ENCODE measurements at places on chromosomes 16 and 17.

GRCh38 chr17:35726127-35726952, 5.1 kb upstream of the RASL10B start:
- peak; percentile 93 for DNase-seq

- peak; percentile 18 for DNase-seq
Observed at GRCh38 chr17:59001158-59001814, 105.4 kb downstream of the TRIM37 start.

- no peak for DNase-seq
Observed at GRCh38 chr17:54426296-54426886, 474.3 kb upstream of the TOM1L1 start.

DNA sequence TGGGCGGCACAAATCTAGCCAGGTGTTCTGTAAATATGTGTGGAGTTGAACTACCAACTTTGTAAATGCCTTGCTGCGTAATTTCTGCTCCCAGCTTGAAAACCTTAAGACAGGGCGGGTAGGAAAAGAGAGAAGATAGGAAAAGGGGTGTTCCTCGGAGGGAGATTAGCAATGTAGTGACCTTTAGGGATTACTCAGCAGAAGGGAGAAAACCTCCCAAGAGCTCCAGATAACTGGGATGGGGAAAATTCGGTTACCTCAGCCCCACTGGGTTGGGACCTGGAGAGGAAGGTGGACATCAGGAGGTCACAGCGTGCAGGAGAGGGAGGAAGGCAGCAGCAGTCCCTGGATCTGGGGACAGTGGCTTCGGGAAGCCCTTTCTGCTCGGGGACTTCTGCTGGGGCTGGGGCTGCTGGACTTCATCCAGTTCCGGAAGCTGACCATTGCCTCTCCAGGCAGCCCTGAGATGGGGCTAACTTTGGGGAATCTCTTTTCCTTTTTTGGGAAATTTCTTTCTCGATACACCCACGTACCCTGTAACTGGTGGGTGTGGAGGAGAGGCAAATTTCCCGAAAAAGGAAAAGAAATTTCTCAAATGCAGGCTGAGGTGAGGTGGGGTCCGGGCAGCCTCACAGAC, 39.2 kb downstream of the MPRIP start:
- DNase-seq: no peak

GRCh38 chr16:50303605-50304466, 37.5 kb downstream of the ADCY7 start:
- DNase-seq: peak; percentile 86

DNA sequence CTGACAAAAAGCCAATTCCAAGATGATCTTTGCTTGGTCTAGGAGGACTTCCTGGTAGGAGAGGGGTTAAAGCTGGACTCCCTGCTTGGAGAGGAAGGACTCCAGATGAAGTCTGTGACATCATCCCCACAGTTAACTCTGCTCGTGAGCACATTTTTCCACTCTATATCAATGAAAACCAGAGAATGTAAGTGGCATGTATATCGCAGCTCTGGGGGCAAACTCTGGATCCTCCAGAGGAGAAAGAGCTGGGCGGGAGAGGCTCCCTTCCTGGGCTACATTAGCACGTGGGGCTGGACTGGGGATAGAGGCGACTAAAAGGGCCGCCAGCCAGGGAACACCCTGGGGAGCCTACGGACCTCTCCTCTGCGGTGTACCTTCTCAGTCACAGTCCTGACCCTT, 34.1 kb downstream of the HIC1 start:
- DNase-seq: peak; percentile 76

DNA sequence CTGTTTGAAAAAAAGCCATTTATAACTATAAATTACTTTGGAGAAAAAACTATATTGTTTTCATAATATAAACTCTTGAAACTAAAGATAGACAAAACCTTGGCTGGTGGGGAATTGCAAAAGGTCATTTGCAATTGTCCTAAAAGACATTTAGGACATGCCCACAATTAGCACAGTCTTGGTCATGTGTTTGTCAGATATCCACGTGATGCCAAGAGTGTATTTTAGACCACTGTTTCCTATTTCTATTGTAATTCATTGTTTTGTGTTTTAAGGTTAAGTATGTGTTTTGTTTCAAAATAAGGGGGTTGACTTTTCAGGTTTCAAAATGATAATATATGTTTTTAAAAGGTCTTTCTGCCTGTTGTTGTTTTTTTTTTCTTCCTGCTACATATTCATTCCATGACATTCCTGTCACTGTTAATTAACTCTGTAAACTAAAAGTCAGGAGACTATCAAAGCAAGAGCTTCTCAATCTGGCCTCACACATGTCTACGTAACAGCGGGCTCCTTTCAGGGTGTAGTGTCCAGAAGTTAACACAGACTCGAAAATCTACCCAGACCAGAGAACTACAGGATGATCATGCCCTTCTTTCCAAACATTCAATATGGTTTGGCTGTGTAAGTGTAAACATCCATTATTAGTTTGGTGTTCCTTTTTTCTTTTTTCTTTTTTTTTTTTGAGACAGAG, 58.7 kb downstream of the COG7 start:
- DNase-seq: no peak

DNA sequence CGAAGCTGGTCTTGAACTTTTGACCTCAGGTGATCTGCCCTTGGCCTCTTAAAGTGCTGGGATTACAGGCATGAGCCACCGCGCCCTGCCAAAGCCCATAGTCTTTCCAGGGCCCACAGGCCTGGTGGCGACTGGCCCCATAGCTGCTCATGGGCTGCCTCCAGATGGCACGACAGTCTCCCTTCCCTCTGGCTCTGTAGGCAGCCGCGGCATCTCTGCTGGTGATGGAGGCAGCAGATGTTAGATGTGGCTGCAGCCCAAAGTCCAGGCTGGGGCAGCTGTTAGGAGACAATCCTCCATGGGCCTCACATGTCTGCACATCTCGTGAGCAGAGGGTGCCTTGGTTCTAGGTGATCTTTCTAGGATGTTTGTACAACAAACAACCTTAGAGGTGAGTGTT, 69.7 kb upstream of the DNAJA2 start:
- DNase-seq: no peak

GRCh38 chr17:71383091-71383490, 737.7 kb upstream of the SOX9 start:
- no peak for DNase-seq

- no peak for DNase-seq
Observed at GRCh38 chr16:54237-54581, 581 bp downstream of the SNRNP25 start.

DNA sequence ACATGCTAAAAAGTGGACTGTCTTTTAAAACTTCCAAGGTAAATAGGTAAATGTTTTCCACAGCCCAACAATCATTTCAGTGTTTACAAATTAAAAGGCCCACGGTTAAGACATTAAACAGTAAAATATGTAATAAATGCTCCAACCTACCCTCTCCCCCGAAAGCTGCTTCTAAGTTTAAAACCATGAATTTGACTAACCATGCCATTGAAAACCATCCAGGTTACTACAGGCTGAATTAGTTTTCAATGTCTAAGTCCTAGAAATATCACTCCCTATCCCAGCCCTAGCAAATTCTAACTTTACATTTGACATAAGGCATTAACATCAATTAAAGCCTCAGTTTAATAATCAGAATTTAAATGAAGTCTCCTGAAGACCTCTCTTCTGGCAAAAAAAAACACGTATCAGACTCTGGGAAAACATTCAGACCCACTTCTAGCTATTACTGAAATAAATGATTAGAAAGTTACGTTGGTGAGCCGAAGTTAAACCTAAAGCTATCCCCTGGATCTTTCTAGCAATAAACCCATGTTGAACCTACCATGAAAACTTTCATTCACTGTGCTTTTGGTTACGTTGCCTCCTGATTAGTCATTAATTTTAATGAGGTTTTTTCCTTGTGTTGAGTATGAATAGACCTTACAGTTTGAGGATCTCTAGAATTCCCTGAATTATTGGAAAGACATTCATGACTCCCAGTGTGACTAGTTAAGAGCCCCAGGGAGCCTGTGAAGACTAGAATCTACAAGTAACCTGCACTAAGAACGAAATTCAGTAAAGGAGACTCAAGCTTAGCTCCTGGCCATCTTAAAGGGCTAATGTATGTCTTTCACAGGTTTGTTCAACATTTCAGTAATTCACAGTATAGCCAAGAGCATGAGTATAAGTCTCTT, 1.7 kb upstream of the POLG2 start:
- no peak for DNase-seq

DNA sequence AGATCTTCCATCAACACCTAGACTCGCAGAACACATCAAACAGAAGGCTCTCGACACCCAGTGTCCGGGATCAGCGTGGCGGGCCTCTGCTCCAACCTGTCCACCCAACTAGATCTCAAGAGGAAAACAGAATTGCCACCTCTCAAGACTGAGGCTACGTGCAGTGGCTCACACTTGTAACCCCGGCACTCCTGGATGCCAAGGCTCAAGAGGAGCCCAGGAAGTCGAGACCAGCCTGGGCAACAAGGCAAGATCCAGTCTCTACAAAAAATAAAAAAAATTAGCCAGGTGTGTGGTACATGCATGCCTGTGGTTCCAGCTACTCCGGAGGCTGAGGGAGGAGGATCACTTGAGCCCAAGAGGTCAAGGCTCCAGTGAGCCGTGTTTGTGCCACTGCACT, 132.6 kb downstream of the ZFHX3 start:
- no peak for DNase-seq

GRCh38 chr17:35046740-35047283, 16.7 kb downstream of the RFFL start:
- DNase-seq: peak; percentile 30

DNA sequence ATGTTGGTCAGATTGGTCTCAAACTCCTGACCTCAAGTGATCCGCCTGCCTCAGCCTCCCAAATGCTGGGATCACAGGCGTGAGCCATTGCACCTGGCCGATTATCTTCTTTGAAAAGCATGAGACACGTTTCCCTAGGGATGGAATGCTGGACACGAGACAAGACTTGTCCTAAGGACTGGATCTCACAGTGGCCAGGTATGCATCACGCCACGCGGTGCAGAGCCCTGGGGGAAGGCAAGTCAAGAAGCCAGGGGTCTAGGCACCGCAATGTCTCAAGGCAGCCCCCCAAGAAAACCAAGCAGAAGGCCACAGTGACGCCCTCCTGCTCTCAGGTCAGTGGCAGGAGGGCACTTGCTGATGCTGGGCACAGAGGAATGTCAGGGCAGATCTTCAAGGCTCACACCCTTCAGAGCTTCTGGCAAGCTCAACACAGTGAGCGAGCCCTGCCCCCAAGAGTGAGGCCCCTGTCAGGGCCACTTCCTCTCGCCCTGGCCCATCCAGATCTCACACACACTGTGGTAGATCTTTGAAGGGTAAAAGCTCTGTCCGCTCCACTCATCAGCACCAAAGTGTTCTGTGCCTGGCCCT, 134.7 kb downstream of the ZNF778 start:
- DNase-seq: no peak

- peak; percentile 17 for DNase-seq
Observed at GRCh38 chr17:20999044-20999573, 43.7 kb downstream of the USP22 start.

GRCh38 chr16:16045879-16046278, 96.5 kb downstream of the ABCC1 start:
- no peak for DNase-seq

GRCh38 chr16:12132290-12132689, 155.8 kb downstream of the SNX29 start:
- peak; percentile 29 for DNase-seq

- DNase-seq: no peak
Observed at GRCh38 chr16:5647051-5647450, 549.5 kb upstream of the EEF2KMT start.

GRCh38 chr17:44967026-44967906, 837 bp downstream of the C1QL1 start:
- no peak for DNase-seq

- no peak for DNase-seq
Observed at GRCh38 chr17:17944242-17944641, 28.0 kb downstream of the TOM1L2 start.

DNA sequence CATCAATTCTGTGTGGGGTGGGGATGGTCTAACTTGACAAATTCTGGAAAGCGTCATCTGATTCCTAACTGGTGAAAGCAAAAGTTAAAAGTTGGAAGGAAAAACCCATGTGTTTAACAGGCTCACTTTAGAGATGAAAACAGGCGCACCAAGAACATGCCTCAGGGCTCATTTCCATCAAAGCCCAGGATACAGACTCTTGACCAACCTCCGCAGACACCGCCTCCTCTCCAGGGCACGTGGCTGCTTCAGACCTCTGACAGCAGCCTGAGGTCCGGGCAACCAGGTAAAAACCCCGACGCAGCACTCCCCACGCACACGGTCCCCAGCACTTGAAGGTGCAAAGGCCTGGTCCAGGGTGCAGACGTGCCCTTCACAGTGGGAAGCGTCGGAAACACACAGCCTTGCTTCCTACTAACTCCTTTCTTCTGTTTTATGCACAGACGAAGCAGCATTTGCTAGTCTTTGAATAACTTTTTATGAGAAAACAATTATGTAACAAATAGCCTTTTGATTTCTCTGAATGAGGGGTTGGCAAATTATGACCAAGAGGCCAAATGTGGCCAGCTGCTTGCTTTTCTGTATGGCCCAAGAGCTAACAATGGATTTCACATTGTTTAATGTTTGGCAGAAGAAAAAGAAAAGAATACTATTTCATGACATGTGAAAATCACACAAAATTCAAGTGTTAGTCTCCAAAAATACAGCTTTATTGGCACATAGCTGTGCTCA, 44.2 kb upstream of the TRAP1 start:
- no peak for DNase-seq

- peak; percentile 63 for DNase-seq
Observed at GRCh38 chr16:11029948-11030347, 85.6 kb downstream of the CLEC16A start.

DNA sequence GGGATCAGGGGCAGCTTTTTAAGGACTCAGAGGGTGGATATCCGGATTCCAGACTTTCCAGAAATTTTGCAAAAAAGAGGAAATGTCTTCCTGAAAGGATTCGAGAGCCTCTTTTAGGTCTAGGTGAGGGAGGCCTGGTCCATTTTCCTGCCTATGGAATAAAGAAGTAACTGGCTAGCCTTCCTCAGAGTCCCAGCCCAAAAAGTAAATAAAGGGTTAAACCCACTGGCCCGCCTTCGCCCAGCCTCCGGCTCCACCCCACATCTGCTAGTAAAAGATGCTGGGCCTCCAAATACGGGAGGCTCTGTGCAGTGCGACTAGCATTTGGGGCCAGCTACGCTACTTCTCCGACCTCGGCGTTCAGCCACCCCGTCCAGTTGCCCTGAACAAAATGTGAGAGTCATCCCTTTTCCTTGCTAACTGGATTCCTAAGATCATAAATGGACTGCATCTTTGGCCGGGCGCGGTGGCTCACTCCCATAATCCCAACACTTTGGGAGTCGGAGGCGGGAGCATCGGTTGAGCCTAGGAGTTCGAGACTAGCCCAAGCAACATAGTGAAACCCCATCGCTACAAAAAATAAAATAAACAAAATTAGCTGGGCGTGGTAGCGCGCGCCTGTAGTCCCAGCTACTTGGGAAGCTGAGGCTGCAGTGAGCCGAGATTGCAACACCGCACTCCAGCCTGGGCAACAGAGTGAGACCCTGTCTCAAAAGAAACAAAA, 824 bp upstream of the MPP2 start:
- peak; percentile 65 for DNase-seq

- DNase-seq: no peak
Observed at GRCh38 chr16:67786491-67786890, 19.9 kb downstream of the RANBP10 start.

Data from fibroblast of lung (primary cell).